M059J (cell line): ENCODE measurements at places on chromosomes 11 and 22.

DNA sequence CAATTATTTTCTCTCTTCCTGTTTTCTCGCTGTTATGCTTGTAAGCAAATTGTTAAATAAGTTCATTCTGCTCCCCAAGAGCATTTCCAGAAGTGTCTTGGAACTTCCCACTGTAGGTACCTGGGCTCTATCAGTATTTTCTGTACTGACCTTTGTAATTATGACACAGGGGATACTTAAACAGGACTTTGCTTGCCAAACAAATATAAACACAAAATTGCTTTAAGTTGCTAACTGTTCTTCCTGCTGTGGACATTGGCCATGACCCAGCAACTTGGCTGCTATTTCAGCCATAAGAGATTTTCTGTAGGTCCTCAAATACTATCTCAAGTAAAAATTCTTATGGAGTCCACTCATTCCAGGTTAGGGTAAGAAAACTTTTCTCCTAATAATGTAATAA is 30.1 kb downstream of the SYT9 start:
- no peak for DNase-seq

GRCh38 chr11:58957922-58958321 is 18.6 kb downstream of the GLYATL1 start:
- no peak for DNase-seq

DNA sequence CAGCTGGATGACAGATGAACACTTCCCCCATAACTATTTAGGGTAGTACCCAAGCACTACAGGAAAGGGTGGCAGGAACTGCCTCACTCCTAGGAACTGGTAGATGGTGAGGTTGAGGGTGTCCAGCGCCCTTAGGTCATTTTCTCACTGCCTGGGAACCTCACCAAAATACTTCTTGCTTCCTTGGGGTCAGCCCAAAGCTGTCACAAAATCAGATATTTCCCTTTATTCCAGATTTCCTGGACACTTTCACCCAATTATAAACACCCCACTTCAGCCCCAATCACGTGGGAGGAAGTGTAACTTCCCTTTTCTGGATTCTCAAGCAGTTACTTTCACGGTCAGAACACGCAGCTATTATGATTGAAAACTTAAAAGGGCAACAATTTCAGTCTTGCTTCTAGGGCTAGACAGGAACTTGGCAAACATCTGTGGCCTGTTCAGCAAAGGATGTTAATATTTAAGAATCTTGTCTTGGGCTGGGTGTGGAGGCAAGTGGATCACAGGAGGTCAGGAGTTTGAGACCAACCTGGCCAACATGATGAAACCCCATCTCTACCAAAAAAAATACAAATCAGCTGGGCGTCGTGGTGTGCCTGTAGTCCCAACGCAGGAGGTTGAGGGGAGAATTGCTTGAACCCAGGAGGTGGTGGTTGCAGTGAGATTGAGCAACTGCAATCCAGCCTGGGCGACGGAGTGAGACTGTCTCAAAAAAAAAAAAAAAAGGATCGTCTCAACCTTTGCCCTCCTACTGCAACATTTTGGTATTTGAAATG is 4.0 kb downstream of the FTH1 start:
- DNase-seq: peak; percentile 72

DNA sequence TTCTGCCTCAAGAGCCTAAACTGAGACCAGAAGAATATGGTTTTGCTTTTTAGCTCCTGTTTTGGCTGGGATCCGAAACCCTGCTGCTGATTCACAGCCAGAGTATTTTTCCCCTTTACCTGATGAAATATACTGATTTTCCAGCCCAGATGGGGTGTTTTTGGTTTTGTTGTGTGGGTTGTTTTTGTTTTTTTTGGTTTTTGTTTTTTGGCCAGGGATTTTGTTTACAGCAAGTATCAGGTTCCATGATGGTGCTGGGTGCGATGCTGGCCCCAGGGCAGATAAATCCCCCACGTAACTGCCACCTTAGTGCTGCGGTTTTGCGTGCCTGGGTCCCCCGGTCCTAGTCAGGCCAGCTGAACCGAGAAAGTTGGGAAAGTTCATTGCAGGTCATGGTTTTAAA is 103.7 kb downstream of the ZBTB16 start:
- peak; percentile 69 for DNase-seq

- DNase-seq: peak; percentile 75
These were observed 311.4 kb downstream of the DYNC2H1 start for GRCh38 chr11:103420593-103420992.

DNA sequence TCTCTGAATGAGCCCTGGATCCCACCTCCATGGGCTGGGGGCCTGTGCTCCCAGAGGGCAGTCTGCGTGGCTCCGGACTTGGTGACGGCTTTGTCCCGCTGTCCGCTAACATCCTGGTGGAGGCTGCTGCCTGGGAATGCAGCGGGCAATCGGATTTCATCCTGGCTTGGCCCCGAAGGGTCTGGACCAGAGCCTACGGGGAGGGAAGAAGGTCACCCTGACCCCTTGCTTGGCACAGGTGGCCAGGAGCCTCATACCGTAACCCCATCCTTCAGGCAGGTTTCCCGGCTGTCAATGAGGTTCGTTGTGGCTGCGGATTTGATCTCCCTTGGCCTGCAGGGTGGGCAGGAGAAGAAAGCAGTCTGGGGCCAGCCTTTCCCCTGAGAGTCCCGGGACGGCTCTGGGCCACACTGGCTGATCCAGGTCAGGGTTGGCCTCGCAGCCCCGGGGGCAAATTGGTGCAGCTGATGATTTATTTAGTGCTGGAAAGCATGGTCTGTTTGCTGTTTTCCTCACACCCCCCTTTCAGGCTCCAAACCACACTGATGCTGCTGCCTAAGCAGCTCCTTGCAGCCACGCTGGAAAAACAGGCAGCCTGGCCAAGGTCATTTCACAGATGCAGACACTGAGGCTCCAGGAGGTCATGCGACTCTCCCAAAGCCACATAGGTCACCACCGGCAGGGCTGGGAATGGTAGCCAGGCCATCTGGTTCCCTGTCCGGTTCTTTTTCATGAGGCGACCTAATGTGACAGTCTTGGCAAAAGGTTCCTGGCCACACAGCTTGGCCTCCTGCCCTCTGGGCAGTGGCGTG is 15.0 kb downstream of the PRDM11 start:
- peak; percentile 42 for DNase-seq

GRCh38 chr11:44607319-44607962 is 42.0 kb downstream of the CD82 start:
- peak; percentile 85 for DNase-seq

DNA sequence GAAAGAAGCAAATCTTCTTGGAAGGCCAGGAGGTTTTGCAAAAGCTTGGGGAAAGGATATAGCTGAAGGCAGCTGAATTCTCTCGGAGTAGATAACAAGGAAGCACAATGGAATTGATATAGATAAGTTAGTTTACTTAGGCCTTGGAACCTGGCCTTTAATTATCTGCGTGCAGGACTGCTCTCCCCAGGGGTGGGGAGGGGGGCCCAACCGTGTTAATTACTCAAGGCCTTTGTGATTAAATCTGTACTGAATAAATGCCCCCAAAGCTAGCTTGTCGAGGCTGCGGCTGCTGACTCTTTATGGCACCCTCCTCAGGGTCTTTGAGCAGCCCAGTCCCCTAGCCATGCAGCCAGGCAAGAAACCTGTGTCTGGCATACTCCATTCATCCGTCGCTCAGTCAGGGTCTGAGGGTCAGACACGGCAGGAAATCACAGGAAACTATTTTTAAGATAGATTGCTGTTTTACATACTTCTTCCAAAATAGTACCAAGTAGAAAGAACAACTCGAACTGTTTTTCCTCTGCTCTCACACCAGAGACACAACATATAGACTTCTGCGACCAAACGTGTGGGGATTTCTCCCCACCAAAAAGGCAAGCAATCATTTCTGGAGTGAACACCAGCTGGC is 36.5 kb downstream of the MS4A2 start:
- no peak for DNase-seq

DNA sequence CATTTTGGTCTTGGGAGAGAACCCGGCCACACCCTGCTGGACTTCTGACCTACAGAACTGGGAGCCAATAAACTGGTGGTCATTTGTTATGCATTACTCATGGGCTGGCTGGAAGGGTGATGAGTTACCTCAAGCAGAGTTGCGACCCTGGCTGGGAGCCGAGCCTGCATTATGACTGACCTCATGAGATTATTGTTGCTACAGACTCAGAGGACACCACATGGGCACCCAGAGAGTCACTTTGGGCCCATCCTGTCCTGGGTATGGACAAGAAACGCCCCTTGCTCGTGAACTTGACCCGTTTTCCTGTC is 531.7 kb downstream of the TBC1D22A start:
- DNase-seq: peak; percentile 87

DNA sequence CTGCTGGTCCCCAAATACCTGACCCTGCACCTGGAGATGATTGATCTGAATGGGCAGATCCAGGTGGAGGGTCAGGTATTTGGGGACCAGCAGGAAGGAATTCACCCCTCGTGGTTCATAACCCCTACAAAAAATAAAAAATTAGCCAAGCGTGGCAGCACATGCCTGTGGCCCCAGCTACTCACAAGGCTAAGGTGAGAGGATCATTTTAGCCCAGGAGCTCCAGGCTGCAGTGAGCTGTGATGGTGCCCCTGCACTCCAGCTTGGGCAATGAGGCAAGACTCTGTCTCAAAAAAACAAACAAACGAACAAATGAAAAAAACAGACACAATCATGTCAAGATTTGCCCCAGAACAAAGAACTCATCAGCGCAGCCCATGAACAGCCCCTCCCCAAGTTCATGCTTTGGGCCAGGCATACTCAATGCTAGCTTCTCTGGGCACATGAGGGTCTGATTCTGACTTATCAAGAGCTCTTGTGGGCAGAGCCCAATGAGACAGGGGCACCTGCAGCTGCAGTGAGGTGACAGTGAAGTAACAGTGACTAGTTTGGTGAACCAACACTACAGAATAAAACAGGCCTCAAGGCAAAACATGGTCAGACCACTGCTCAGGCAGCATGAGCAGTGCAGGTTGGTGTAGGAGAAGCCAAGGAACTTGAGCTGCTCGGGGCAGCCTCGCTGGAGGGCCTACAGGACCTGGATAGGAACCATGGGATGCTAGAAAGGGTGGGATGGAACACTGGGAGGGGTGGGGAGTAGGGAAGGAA is 10.2 kb upstream of the FCHSD2 start:
- DNase-seq: no peak

DNA sequence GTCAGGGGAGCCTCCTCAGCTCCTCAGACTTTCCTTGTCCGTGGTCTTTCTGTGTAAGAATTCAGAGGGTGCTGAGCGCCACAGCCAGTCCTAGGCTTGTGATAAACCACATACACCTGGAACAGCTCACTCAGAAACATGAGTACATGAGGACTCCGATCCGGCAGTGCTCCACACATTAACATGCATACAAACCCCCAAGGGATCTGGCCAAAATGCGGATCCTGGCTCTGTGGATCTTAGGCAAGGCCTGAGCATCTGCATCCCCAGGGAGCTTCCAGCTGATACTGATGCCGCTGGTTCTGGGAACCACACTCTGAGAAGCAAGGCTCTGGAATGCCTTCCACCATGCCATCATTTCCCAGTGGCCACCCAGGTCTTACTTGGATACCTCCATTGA is 20.6 kb upstream of the OPCML start:
- no peak for DNase-seq

- no peak for DNase-seq
These were observed 74.2 kb downstream of the KCNQ1 start for GRCh38 chr11:2518983-2519340.

GRCh38 chr11:9046481-9046880 is 42.7 kb upstream of the NRIP3 start:
- no peak for DNase-seq

DNA sequence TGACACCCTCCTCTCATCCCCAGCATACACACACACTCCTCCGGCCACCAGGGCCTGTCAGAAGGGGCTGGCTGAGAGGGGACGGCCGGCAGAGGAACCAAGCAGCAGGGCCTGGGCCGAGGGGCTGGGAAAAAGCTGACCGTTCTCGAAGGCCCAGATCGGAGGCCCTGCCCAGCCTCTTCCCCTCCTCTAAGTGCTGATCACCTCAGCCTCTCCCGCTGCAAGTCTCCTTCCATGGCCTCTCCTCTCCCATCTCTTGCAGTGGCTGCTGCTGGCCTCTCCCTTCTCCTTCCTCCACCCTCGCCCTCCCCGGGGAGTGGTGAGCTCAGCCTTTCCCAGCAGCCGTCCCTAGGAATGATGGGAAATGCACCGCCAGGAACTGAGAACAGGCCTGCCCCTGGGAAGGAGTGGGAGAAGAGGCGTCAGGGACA is 39.6 kb downstream of the ARRB1 start:
- DNase-seq: peak; percentile 22

GRCh38 chr11:117199053-117199915 is at the start of gene TAGLN:
TSS of gene TAGLN (plus strand) at chr11:117199370. CDS start at chr11:117203014, 3,644 bp downstream.
- peak; percentile 92 for DNase-seq

- DNase-seq: peak; percentile 56
These were observed 30.3 kb downstream of the NF2 start for GRCh38 chr22:29633514-29634312.

DNA sequence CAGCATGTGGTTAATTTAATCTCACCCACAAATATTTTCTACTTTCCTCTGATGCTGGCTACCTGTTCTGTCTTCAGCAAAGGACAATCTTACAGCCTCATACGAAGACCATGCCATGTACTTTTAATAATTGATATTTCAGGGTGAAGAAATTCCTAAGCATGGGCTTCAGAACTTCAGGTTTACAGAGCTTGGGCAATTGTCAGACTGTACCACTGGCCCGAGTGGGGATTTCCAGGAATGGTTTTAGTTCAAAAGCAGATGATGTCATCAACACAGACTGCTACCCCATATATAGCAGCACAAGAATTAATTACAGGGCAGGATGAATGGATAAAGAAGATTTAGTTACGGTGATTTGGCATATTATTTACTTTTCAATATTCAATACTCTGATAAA is 171.8 kb downstream of the ETS1 start:
- peak; percentile 61 for DNase-seq

DNA sequence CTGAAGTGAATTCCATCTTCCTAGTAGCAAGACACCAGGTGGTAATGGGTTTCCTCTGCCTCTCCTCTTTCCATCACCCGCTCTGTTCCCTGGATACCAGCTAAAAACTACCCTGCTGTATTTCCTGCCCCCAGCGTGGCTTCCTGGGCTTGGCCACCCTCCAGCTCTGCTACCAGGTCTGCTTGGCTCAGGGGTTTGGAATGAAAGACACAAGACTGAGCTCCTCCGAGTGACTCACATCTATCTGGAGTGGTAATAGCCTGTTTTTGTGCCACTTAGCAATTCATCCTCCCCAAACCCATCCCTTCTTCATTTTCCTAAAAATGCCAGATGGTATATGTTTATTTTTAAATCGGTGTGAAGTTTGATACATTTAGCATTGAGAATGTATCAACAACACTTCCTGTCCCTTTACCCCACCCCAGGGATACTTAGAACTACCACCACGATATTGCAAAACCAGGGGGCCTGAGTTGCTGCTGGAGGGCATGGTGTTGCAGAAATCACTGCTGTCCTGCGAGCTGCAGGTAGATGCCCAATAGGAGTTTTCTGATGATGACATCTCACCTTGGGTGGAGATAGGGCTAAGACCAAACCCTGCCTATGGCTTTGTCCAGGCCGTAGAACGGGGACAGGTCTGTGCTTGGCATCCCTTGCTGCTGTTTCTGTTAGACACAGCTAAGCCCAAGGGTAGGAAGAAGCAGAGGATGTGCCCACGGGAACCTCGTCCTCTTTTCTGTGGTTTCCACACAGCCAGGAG is 7.5 kb upstream of the MICAL3 start:
- DNase-seq: peak; percentile 97

- DNase-seq: peak; percentile 67
These were observed 112.2 kb downstream of the SBF2 start for GRCh38 chr11:10181811-10182210.
